ENCODE measurements at places on chromosomes 1 and 21. TPM values are rescaled to one million over a fixed set of nuclear protein-coding genes. Genes with fewer than 3 reads are reported as not detected.

- no peak for DNase-seq
Measured at GRCh38 chr1:22635436-22635835, 992 bp upstream of the C1QA start.

The SPRR5 gene
- not detected for total RNA-seq

DNA sequence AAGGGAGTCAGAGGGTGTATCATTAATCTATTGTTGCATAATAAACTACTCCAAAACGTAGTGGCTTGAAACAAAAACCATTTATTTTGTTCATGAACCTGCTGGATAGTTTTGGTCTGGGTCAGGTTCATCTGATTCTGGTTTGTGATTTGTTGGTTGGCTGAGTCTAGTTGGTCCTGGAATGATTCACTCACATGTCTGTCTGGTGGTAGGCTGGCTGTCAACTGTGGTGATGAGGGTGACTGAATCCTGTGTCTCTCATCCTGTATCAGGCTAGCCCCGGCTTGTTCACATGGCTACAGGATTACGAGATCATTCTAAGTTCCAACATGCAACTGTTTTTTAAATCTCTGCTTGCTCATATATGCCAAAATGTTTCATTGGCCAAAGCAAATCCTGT, 22.5 kb upstream of the SIKE1 start:
- DNase-seq = no peak

The C21orf91 gene
- total RNA-seq = 9.8 TPM

The CCDC190 gene
- not detected for total RNA-seq

DNA sequence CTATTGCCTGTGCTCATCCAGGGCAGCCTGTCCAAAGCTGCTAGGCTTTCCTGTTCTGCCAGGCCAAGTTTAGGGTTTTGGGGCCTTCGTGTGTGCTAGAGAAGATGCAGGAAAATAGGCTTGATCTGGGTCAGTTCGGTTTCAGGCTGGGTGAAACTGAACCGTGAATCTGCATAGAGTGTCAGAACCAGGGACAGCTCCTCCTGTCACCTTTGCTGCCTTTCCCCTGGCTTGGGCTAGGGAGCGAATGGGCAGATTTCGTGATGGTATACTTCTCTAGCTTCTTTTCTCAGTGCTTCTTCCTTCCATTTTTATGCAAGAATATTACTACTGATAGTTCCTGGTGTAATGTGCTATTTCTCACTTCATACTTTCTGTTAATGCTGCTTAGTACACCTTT, 6.0 kb upstream of the AGO1 start:
- DNase-seq = no peak

The AGO4 gene
- 27.4 TPM for total RNA-seq

DNA sequence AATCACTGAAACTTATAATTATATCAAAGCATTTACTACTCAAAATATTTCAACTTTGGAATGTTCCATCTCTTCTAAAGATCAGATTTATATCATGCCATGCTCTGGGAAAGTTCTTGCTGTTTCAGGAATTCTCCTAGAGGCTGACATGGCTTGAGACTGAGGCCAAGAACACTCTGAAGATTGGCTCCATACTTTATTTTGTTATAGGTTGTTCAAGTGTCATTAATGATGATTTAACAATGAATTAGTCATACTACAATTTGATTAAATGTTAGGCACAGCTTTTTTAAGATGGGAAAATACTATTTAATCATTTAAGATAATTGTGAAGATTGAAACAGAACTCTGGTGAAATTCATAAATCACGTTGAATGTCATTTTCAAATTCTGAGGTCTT, 255.4 kb downstream of the GREM2 start:
- DNase-seq = no peak

The MOB3C gene
- total RNA-seq = 10.5 TPM

DNA sequence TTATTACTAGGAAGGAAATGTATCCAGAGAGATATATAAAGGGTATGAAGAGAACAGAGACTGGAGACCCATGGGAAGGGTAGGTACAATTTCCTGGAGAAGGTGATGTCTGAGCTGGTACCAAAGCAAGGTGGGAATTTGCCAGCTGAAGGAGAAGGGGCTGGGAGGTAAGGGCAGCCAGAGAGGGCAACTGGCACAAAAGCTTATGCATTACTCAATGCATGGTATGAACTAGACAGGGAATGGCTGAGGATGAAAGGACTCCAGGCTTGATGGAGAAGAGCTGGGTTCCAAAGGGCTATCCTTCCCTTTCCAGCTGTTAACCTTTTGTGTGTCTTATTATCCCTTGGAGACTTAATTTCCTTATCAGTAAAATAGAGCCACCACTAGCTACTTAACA, 113.6 kb upstream of the GADD45A start:
- no peak for DNase-seq

The SNX7 gene
- total RNA-seq = 24.0 TPM

DNA sequence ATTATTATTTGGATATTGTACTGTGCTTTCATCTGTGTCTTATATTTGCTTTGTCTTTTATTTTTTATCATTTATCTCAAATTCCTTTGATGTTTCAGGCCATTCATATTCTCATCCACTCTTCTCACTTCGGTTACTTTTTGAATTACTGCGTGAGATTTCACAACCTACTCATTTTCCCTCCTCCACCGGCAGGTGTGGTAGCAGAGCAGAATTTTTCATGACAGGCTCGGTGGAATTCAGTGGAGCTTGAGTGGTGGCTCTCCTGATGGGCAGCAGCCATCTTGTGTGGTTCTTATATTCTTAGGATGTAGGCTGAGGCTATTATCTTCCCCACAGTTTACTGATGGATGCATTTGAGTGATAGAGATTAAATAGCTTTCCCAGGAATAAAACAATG, 92.3 kb upstream of the IVNS1ABP start:
- no peak for DNase-seq

DNA sequence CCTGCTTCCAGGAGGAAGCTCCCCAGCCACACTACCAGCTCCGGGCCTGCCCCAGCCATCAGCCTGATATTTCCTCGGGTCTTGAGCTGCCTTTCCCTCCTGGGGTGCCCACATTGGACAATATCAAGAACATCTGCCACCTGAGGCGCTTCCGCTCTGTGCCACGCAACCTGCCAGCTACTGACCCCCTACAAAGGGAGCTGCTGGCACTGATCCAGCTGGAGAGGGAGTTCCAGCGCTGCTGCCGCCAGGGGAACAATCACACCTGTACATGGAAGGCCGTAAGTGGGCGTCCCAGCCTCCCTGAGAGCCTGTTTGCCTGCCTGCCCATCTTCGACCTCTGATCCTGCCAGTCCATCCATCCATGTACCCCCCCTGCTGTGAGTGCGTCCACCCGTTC, 3.6 kb downstream of the ECM1 start:
- DNase-seq = no peak

- no peak for DNase-seq
Measured at GRCh38 chr1:6860401-6860800, 75.1 kb downstream of the CAMTA1 start.

The CFAP141 gene
- total RNA-seq = not detected

The KRTAP20-3 gene
- total RNA-seq = not detected

GRCh38 chr1:116740296-116740695, 13.9 kb upstream of the CD2 start:
- DNase-seq = no peak

- no peak for DNase-seq
Measured at GRCh38 chr1:169115891-169116585, 9.5 kb downstream of the ATP1B1 start.

DNA sequence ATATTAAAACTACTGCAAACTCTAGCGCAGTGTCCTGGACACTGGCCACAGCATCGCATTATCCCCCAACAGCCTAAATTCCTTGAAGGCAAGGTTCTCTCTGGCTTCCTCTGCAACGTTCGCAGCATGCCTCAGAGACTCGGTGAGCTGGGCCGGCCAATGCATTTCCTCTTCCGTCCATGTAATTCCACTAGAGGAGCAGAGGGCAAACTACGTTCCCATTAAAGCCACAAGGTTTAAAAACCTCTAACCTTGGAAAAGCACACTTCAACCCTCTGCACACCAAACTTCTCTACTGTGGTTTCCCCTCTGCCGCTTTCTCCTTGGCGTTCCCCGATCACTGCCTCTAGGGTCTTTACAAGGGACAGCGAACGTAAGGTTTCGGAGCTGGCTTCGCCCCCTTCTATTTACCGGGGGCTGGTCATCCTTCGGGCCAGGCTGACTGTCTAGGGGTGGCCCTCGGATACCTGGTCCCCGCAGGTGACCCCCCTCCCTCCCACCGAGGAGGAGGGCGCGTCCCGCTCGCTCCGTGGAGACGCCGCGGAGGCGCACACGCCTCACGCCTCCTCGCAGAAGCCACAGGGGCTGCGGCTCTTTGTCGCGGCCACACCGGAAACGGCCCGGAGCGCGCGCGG, 456 bp upstream of the SMYD2 start:
- DNase-seq = no peak

The VHLL gene
- not detected for total RNA-seq

GRCh38 chr1:973459-974292, 7.4 kb downstream of the PLEKHN1 start:
- no peak for DNase-seq

- no peak for DNase-seq
Measured at GRCh38 chr1:235708390-235708962, 58.9 kb upstream of the GNG4 start.

DNA sequence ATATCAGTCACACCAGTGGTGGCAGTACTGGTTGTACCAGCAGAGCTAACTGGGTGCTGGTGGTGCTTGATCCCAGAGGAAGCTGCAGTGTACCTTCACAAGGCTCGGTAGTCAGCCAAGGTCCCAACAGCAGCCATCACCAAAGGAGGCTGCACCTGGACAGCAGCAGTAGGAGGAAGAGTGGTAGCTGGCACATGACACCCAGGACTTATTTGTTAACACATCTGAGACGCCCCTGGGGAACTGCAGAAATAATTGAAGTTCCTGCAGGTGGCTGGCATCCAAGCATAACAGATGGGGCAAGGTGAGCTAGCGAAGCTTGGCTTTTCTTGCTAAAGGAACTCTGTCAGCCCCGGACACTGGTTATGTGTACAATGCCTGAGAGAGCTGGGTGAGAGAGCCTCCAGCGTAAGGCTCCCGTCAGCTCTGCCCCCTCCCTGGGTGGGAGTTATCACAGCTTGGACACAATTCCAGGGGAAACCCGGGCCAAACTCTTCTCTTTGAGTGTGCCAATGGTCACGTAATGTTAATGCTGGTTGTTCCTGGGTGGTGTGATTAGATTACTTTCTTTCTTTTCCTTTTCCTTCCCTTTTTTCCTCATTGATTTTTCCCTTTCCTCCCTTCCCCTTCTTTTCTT, 29.1 kb upstream of the PARP1 start:
- no peak for DNase-seq

GRCh38 chr1:242764161-242764560, 239.7 kb upstream of the PLD5 start:
- no peak for DNase-seq

- no peak for DNase-seq
Measured at GRCh38 chr1:238404481-238404880, 513.8 kb upstream of the ZP4 start.

The NBPF10 gene
- 3.4 TPM for total RNA-seq

The CADM3 gene
- total RNA-seq = 5.2 TPM

DNA sequence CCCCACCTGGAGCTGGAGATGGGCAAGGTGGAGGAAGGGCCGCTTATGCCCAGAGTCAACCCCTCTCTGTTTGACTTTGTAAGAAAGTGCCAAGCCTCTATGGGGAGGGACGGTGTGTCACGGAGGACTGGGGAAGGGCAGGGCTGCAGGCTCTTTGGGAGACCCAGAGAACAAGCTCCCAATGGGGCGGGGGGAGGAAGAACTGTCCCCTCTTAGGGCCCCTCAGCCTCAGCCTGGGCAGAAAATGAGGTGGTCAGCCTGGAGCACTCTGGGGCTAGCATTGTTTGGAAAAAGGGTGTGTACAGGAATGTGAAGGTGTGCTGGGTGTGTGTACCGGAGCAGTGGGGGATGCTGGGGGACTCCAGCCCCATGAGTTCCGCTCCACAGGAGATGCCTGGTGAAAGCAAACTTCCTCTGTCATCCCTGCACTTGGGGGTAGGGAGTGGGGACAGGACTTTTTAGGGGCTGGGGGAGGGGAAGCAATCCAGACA, 1.2 kb upstream of the INAVA start:
- no peak for DNase-seq

The TARDBP gene
- total RNA-seq = 142 TPM

The SYTL1 gene
- total RNA-seq = 22.3 TPM

GRCh38 chr1:182235604-182235951, 156.0 kb downstream of the GLUL start:
- no peak for DNase-seq

DNA sequence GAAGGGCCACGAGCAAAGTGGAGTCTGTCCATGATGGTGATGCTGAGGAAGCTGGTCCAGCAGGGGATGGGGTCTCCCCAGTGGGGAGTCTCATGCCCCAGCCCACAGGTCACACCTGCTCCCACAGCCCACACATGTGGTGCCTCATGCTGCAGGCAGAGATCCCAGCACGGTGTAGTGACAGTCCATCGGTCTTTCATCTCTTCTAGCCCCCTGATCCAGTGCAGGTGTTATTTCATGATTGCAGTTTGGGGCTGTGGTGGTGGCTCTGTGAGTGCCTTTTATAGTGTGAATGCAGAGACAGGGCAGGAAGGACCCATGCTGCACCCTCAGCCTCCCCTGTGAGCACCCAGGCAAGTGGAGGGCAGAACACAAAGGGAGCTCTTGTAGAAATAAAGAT, 45.0 kb downstream of the UBASH3A start:
- no peak for DNase-seq

- DNase-seq = no peak
Measured at GRCh38 chr1:39333296-39333695, 128.8 kb downstream of the MACF1 start.

DNA sequence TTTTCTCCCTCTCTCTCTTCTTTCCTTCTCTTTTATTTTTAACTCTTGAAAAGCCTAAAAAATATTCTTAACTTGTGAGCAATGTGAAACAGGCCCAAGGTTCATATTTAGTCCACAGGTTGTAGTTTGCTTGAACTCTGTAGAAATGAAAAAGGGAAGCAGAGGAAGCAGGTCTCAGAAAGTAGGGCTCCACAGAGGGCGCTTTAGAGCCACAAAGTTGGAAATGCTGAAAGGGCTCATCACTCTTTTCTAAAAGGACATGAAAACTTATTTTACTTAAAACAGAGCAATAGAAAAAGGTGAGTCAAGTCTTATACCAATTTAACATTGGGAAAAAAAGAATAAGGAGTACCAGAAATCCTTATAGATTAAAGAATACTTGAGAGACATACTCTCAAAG, 247.0 kb downstream of the USP25 start:
- DNase-seq = no peak

The KCNH1 gene
- total RNA-seq = not detected

DNA sequence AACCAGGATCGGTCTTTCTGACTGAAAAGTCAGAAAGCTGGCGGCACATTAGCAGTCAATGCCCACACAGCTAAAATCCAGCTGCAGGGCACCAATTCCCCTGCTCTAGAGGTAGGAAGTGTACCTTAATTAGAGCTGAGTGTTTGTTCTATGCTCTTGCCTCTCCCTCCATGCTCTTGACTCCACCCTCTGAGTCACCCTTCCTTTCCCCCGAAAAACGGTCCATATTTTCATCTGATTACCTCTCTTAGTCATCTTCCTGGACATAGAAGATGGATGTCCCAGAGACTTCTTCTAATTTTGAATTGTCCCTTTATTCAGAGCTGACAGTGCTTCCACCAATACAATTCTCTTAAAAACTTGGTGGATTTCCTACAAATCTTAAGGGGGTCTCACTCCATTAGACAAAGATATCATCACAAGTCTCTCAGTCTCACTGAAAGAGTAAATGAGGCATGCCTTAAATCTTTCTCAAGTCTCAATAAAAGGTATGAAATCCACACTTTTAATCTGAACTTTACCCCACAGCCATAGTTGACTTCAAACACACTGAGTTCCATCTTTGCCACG, 44.1 kb upstream of the SLC19A1 start:
- no peak for DNase-seq
